ENCODE measurements at places on chromosomes 7 and 10.

DNA sequence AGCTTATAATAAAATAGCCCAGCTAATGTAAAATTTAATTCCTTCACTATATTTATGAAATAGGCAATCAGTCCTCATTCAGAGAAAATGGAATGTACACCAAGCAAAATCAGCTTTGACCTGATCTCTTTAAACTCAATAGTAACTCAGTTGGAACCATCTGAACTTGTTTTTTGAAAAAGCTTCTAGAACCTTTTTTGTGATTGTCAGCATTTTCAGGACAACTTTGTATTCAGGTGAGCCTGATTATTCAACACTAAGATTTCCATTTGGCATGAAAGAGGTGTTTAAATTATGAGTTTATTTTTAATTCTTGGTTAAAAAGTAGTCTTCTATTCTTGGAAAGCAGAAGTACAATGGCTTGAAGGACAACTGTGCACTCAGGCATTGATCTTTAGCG lies 89.5 kb downstream of the FRMD4A start:
- DNase-seq = no peak

GRCh38 chr10:86599729-86600128 lies 54.6 kb upstream of the OPN4 start:
- DNase-seq = peak; percentile 57

GRCh38 chr10:129848696-129849451 lies 115.2 kb downstream of the EBF3 start:
- no peak for DNase-seq

GRCh38 chr7:95549818-95550529 lies 46.3 kb downstream of the PDK4 start:
- DNase-seq = no peak

DNA sequence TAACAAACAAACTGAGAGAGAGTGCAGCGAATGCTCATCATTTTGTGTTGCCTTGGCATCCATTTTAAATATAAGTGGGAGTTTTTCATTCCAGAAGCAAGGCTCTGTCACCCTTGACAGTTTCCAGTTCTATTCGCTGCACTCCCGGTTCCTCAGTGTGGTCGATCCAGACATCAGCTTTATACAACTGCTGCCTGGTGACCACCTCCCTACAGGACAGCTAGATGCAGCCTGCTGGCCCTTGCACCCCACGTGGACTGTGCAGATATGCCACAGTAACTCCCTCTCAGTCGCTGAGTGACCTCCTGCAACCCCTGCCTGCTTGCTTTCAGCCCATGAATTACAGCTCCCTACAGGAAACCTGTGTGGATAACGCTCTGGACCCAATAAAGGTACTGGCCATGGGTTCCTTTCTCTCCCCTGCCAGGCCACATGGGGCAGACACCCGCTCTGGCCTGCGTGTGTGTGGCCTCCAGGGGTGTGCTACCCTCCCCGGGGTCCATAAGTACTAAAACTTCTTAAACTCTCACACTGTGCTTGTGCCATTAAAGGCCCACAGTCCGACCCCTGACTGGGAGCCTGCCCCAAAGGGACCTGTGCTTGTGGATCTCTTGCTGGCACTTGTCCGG lies 23.6 kb downstream of the BEND7 start:
- no peak for DNase-seq

- DNase-seq = no peak
Measured at GRCh38 chr7:150904011-150904909, 51.9 kb downstream of the AOC1 start.

DNA sequence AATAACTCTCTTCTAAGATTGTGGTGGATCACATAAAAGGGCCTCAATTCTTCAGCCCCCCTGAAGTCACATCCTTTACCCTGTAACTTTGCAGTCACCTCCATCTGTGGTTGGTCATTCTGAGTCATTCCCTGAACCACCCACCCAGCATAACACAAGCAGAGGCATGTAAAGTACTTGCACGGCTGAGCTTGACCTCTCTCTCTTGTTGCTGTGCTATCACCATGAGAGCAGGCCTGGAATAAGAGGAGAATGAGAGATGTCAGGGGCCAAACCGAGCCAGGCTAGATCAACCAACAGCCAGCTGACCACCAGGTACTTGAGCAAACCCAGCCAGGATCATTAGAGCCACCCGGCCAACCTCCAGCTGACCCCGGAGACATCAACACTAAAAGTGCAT lies 13.5 kb upstream of the STK17A start:
- no peak for DNase-seq

DNA sequence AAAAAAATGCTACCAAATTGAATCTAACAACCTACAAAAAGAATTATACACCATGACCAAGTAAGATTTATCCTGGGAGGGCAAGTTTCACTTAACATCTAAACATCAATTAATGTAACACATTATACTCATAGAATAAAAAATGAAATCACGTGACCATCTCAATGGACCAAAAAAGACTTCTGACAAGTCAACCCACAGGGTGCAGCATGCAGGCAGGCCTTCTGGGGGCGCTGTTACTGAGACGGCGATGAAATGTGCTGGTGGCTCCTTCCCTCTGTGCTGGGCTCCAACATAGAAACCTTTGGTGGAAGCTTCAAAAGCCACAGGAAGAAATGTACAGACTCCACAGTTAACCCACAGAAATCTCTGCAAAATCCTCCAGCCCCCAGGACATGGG lies 103.1 kb downstream of the INHBA start:
- DNase-seq = peak; percentile 63

DNA sequence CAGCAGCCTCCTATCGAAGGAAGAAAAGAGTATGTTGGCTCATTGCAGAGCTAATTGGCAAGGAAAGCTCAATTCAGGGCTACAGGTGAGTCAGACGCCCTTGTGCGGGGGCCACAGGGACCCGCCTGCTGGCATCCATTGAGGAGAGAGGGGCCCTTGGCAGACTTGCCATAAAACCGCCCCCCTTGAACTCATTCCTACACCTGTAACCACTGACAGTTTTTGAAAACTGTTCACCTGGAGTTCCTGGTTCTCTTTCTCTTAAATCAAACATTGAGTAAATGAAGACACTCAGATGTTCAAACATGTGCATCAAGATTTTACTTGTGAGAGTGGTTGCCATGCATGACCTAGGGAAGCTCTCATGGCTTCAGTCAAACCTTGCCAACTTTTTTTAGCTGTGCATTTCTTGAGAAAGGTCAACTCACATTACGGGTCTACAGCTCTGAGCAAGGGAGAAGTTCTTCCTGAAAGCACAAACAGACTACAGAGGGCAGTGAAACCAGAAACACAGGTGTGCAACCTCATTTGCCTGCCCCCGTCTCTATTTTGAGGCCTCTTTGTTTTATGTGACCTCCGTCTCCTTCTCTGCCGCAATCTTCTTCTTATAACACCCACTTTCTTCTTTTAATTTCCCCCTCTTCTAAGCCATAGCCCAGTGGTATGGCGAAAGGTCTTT lies 87.8 kb downstream of the TBXAS1 start:
- DNase-seq = no peak

DNA sequence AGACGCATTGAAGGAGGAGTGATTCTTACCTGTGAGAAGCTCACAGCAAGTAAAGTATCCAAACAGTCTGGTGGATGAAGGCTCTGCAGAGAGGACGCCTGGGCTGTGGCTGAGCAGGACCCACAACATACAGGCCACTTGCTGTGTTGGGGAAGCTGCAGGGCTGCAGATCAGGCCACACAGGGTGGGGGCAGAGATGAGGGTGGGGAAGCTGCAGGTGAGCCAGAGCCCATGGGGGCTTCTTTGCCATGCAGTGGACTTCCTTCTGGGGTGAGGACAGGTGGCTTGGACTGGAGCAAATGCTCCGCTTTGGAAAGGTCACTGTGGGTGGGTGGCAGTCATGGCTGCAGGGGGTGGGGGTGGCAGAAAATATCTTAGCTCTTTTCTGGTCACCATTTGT lies 214.8 kb downstream of the GLRX3 start:
- DNase-seq = no peak

All from ecto neural progenitor cell (in vitro differentiated cells).